ENCODE measurements at places on chromosomes 11 and 22.

DNA sequence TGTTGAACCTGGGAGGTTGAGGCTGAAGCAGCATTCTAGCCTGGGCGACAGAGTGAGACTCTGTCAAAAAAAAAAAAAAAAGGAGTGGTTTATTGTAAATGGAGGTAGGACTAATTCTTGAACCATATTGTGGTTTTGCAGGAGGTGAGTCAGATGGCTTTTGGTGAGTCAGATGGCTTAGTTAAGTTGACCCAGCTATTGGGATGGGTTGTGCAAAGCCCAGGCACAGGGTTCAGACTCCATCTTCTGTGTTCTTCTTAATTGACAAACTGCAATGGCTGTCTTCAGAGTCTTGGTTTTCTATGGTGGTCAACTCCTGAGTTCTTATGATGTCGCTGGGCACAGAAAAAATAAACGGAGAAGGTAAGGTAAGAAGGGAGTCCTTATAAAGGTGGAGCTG lies 182.7 kb downstream of the ADAMTS15 start:
- no peaks in the 10 kb centered on the region for H3K27me3 ChIP-seq
- no peak for DNase-seq
- H3K4me3 ChIP-seq = no peak overlapping the region
- H3K27ac ChIP-seq = no peak overlapping the region
- H3K36me3 ChIP-seq = no peaks in the 10 kb centered on the region

DNA sequence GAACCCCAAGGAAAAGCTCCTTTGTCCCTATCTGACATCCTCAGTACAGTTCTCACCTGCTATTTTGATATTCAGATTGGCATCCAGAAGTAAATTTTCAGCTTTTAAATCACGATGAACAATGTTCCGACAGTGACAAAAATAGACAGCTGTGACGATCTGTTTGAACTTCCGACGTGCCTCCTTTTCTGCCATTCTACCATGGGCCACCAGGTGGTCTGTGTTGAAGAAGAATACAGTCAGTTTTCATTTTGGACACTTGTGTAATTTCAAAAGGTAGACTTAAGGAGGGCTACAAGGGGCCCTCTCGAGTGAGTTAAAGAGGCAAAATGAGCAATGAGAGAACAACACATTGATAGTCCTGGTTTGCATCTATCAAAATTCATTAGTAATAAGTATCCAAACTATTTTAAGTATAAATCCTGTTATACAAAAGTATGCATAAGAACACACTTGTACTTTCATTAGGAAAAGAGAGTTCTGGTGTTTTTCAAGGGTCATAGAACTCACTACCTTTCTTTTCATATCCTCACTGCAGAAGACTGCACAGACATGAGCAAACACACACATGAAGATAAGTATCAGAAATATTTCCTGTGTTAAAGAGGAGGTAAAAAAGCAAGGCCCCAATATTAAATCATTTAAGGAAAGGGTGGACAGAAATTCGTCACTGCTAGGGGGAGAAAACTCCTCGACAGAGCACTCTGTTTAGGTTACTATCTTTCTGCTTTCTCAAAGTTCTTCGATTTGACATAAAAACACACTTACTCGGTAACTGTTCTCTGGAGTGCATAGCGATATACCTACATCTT lies 89.9 kb upstream of the APOA1 start:
- no peaks in the 10 kb centered on the region for H3K27me3 ChIP-seq
- no peaks in the 10 kb centered on the region for H3K4me1 ChIP-seq
- no peak for DNase-seq
- no peaks in the 10 kb centered on the region for H3K36me3 ChIP-seq

- DNase-seq = no peak
- no peaks in the 10 kb centered on the region for H3K4me1 ChIP-seq
- no peaks in the 10 kb centered on the region for H3K36me3 ChIP-seq
- H3K27ac ChIP-seq = no peak overlapping the region
Observed at GRCh38 chr11:35631891-35632290, 13.6 kb downstream of the FJX1 start.

DNA sequence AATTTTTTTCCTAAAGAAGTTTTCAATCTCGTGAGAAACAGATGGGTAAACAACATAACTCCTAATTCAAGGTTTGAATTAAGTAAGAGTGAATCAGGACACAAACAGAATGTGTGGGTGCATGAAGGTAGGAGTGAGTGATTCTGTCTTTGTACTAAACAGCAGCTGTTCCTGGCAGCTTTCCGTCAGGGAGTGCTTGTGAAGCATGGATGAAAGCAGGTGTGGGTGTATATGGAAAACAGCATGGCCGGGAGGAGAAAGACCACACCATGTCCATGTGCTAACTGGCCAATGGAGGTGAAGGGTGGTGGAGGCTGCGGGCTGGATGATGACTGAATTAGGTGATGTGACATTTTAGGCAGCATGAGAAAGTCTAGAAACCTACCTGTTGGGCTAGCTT lies 49.6 kb downstream of the BARX2 start:
- H3K27me3 ChIP-seq = no peaks in the 10 kb centered on the region
- no peak overlapping the region for H3K4me3 ChIP-seq
- no peaks in the 10 kb centered on the region for H3K4me1 ChIP-seq
- DNase-seq = no peak
- H3K27ac ChIP-seq = no peak overlapping the region
